ENCODE measurements at places on chromosomes 16 and 17.

DNA sequence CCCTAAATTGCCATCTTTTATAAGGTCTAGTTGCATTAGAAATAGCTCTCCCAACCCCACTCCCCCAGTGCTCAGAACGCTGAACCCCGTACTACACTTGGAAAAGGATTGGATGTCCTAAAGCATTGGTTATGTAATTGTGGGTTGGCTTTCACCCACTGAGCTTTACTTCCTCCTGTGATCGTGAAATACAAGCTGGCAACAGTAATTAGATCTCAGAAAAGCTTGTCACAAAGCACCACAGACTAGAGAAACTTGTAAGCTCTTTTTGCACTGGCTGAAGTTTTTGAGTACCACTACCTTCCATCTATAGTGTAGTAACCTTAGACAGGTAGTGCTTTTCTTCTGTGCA lies 54.4 kb downstream of the SIAH1 start:
- no peak for DNase-seq

- DNase-seq = no peak
These were observed 125.9 kb upstream of the HS3ST3A1 start for GRCh38 chr17:13727441-13728171.

- no peak for DNase-seq
These were observed 17.0 kb downstream of the VAT1L start for GRCh38 chr16:77805398-77805797.

DNA sequence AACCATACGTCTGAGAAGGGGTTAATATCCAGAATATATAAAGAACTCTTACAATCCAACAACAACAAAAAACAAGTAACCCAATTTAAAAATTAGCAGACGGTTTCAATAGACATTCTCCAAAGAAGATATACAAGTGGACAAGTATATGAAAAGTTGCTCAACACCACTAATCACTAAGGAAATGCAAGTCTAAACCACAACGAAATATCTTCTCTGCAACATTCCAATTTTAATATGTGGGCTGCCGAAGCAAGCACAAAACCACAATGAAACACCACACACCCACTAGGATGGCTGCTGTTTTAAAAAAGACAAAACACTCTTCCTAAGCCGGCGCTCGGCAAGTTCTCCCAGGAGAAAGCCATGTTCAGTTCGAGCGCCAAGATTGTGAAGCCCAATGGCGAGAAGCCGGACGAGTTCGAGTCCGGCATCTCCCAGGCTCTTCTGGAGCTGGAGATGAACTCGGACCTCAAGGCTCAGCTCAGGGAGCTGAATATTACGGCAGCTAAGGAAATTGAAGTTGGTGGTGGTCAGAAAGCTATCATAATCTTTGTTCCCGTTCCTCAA lies 5.9 kb upstream of the SLC13A2 start:
- no peak for DNase-seq

DNA sequence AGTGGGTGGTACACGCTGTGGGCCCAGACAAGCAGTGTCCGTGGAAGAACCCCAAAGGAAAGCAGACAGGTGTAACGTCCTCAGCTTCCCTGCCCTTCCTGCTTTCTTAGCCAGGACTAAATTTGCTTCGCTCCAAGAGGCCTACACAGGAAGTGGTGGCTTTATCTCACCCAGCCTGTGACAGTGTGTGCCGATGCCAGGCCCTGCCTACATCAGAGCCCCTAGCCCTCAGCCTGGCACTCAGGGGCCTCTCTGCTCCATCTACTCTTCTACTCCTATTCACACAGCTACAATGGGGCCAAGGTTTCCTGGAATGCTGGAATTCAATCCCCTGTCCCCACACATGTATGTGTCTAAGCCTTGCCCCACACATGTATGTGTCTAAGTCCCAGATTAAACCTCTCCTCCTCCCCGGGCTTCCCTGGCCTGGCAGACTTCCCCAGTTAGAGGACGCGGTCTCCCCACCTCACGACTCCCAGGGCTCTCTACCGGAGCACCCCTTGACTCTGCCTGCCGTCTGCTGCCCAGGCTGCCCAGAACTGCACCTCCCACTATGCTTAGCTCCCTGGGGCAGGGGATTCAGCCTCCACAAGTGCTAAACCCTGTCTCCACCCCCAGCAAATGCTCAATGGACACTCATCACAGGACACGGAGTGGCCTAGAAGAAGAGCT lies 8.2 kb downstream of the PGAP3 start:
- no peak for DNase-seq

- no peak for DNase-seq
These were observed 24.2 kb downstream of the SIAH1 start for GRCh38 chr16:48361012-48361411.

DNA sequence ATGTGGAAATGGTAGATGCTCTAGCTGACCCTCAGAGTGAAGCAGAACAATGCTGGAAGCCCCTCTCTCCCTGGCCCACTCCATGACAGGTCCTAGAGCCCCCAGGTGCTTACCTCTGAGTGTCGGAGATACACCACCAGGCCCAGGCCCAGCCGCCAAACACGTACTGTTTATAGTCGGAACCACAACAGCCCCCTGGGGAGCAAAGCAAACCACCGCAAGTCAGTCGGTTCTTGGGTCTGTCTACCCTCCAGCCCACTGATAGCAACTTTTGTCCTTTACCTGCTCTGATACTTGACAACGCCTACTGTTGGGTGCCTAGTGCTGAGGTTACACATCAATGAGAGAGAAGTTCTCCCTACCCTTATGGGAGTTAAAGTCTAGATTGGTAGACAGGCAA lies 8.7 kb downstream of the FLOT2 start:
- no peak for DNase-seq

DNA sequence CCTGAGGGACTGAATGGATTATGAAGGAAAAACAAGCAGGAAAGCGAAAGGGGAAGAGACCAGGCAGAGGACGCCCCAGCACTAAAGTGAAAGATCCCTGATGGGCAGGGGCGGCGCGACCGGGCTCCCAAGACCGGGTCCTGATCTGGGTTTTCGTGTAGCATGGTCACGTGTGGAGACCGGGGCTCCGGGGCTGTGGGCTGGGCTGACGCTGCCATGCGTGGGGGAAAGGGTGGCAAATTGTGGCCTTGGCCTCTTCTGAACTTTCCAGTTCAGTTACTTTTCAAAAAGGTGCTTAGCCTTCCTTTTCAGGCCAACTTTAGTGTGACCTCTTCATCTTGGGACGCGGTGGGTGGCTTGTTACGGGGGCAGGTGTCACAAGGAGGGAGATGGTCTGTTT lies 57.5 kb downstream of the METRNL start:
- DNase-seq = no peak

DNA sequence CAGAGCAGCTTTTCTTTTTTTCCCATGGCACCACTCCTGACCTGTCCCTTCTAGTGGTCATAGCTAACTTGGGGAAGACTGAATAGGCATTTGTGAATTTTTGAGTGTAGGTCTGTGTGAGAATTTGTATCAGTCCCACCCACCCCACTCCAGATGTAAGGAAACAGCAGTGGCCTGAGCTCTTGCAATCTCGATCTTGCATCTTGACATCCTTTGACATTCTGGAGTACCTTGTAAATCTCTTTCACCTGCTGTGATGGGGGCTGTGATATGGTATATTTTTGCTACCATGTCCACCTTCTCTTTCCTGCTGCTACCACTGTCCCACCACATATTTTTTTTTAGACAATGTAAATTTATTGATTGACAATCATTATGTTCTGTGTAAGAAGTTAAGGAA lies 289.3 kb downstream of the MAP2K6 start:
- no peak for DNase-seq

DNA sequence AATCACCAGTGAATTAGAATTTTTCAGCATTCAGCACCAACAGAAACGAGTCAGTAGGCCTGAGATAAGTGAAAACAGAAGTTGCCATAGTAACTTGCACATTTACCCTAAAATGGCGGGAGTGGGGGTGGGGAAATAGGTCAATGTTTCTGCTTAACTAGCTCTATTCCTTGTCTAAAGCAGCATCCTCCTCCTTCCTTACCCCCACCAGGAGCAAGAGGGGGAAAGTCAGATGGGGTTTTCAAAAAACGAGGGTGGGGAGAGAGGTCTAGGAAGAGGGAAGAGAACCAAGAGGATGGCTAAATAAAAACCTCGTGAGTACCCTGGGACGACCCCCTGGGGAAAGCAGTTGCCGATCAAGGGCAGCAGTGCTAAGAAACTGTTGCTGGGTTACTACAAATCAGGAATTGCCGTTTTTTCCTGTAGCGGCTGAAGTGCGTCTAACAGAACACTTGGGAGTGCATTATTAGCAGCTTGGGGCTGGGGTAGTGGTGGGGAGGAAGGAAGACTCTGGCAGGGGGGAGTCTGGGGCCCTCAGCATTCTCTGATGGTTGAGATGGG lies 34.4 kb upstream of the MNT start:
- no peak for DNase-seq

DNA sequence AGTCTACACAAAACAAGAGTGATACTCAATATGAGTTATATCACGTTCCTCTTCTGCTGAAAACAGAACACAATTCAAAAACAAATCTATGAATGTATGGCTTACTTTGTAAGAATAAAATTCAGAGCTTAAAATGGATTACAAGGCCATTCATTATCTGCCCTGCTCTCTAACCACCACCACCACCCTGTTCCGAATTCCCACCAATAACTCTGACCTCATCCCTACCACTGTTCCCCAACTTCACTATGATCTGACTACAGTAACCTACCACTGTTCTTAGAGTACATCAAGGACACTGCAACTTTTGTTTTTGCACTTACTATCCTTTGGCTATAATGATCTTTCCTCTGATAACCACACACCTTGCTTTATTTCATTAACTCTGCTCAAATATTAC lies 21.3 kb downstream of the FBXL20 start:
- DNase-seq = no peak

DNA sequence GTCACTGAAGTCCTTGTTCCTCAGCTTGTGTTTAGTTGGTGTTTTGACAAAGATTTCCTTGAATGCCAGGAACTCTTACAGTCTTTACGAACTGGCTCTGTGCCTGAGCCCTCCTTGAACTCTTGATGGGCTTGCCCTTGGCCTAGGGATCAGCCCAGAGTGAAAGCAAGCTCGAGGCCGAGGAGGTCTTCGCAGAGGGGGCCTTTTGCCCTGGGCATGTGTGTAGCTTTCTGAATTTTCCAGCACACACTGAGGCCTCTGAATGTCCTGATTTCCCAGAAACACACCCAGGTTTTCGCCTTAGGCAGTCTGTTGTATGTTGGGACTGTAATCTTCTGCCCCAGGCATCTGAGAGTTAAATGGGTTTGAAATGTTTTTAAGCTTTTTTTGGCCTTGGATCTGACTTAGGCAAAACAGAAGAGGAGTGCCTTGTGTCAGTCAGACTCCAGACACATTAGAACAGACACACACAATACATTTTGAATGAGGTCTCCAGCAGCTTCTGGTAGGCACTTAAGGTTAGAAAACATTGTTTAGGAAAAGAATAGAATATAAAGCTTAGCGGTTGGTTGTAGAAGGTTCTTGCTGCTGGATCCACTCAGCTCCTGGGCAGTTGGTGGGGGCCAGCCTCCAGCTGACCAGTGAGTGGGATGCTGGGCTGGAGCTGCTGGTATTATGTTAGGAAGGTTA lies 17.1 kb downstream of the FOXK2 start:
- no peak for DNase-seq

GRCh38 chr16:81385031-81385756 lies 59.4 kb upstream of the CMIP start:
- no peak for DNase-seq

DNA sequence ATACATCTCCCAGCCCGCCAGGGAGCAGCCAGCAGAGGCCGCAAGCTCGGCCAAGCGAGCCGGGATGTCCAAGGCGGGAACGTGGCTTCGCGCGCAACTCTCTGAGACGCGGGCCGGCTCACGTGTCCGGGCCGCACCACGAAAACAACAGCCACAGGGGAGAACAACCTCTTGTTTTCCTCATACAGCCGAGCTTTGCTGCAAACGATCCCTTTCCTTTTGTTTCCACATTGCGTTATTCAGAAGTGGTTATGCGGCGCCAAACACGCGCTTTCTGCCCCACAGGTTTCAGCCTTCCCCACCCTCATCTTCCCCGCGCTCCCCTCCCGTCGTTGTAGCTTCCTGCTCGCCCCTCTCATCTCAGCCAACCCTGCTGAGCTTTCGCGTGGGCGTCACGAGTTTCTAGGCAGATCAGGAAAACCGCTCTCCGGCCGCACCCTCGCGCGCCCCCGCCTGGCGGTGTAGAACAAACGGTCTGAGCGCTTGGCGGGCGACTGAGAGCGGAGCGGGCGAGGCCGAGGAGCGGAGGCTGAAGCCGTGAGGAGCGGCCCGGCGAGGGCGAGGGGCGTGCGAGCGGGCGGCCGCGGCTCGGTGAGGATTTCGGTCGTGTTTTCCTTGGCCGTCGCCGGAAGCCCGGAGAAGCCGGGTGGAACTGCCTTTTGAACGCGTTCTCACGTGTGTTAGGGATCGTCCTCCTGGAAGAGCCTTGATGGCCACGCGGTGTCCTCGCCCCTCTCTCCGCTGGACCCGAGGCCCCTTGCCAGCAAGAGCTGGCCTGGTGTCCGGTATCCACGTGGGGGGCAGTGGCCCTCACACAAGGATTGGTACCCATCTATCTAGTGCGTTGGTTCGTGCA lies 6.6 kb upstream of the SMARCD2 start:
- peak; percentile 91 for DNase-seq

- no peak for DNase-seq
These were observed 245.7 kb downstream of the PRKCA start for GRCh38 chr17:66548158-66548557.

DNA sequence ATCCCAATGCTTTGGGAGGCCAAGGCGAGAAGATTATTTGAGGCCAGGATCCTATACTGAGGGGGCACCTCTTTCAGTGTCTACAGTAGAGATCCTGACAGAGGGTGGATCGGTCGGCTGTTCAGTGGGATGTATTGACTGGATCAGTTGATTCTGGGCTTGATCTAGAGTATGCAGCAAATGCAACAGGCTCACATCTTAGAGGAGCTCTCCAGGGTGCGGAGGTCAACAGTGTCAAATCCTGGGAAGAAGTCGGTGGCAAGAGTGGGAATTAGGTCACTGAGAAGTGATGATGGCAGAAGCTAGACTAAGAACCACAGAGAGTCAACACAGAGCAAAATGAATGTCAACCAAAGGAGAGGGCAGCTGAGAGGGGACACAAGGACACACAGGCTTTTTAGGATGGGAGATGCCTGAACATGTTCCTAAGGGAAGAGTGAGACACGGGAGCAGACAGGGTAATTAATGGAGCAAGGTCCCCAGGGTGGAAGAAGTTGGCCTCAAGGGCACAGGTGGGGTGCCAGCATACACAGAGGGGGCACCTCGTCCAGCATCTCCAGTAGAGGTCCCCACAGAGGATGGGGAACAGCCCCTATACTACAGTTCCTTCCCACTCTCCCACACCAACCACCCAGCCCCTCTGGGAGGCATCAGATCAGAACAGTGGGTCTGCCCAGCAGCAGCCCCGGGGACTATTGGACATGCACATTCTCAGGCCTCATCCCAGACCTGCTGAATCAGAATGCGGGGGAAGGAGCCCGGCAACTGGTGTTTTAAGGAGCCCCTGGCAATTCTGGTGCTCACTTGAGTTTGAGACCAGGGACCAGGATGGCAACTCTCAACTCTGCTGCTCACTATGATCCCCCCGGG lies 10.0 kb upstream of the CYTH1 start:
- no peak for DNase-seq

DNA sequence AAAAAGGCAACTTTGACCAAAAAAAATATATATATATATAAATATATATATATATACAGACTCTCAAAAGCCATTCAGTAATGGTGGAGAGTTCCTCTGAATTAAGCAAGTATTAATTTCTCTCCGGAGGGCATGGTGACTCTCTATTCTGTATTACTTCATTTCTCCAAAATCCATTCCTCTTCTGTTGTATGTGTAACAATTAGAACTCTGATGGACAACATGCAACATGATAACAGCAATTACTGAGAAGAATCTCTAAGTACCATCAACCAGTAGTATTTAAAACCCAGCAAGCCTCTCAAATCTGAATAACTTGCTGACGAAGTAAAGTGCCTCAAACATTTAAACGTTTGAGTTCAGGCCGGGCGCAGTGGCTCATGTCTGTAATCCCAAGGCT lies 2.3 kb downstream of the GRB2 start:
- no peak for DNase-seq

Measured in right kidney (tissue), 9 donors.